ENCODE measurements at places on chromosomes 6 and 20.

DNA sequence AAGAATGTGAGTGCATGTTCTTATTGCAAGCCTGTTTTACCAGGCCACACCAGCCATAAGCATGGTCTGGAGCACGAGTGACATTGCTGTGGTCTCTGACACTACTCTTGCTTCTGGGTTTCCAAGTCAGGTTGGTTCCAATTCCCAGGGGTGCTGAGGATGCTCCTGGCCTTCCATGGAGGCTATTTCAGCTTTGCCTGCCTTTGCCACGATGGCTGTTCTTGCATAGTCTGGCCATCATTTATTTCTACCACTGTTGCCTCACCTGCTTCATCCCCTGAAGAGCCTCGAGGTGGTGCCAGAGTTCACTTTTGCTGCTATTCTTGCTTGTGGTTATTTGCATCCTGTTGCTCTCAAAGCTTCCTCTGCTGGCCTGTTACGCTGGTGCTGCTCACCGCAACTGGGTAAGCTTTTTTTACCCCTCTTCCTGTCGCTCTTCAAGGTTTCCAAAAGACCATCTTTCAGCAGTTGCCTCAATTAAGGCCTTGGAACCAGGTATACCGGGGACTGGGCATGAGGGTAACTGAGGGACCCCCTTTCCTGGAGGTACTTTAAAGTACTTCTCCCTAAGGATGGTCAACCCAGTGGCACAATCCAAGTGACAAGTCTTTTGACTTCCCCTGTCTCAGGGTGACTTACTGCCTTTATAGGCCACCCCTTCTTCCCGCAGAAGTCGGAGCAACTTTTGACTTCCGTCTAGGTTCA is 64.5 kb downstream of the AKAP7 start:
- DNase-seq, result peak; percentile 32

GRCh38 chr20:23270382-23270911 is 80.1 kb upstream of the NXT1 start:
- no peak for DNase-seq

- DNase-seq, result peak; percentile 59
These were observed 12.5 kb downstream of the ITPR3 start for GRCh38 chr6:33633462-33634158.

GRCh38 chr20:32404017-32404416 is 45.9 kb downstream of the ASXL1 start:
- no peak for DNase-seq

DNA sequence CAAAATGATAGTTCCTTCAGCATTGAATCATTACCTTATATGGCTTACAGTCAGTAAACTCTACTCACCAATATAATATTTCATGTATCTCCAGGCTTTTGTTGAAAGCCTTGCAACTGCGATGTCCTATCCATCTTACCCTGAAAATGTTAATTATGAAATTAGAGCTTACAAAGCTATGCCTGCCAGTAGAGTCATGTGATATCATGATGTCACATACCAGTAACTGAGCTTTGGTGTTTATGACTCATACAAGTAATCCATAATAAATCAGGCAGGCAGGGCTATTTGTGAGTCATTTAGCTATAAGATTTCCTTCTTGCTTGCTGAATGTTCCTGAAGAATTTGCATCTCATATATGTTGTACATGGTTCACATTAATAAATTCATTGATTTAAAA is 44.9 kb upstream of the FAM83B start:
- DNase-seq, result no peak

- no peak for DNase-seq
These were observed 16.2 kb upstream of the TGM2 start for GRCh38 chr20:38181207-38181801.

DNA sequence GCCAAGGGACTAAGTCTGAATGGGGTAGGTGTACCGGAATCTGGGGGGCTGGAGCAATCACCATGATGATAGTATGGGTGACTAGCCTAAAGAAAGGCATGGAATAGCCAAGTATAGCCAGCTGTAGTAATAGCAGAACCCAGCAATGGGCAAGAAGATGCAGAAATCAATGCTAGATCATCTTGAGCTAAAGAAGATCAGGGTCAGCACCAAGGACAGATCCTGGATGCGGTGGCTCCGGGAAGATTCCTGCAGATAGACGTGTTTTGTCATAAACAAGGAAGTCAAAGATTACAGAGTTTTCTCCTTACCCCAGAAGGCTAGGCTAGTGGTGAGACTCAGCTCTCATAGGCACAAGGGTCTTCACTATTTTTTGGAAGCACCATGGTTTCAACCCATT is 561.6 kb upstream of the CHD6 start:
- no peak for DNase-seq

GRCh38 chr6:4008324-4009047 is 70.5 kb downstream of the FAM217A start:
- peak; percentile 81 for DNase-seq

GRCh38 chr6:106381223-106381622 is 20.7 kb downstream of the CRYBG1 start:
- no peak for DNase-seq

GRCh38 chr6:5710936-5711335 is 295.8 kb downstream of the NRN1 start:
- DNase-seq, result no peak

DNA sequence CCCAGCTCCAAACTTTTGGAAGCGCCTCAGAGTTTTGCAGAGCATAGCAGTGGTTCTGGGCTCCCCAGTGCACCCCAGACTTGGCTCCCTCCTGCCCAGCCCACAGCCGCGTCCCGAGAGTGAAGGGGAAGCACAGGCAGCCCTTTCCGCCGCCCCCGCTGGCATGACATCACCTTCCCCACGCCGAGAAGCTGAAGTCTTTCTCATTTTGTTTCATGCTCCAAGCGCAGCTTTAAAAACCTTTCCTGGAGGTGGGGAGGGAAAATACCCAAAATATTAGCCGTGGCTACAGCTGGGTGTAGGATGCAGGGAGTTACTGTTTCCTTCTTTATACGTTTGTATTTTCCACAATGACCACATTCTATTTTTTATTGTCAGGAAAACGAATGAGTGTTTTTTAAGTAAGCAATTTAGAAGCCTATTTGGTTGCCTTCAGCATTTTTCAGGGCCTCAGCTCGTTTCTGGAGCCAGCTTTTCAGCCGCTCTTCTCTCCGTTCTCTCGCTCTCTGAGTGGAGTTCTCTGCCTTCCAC is 72.9 kb downstream of the SNX5 start:
- DNase-seq, result peak; percentile 58

- DNase-seq, result no peak
These were observed 959.2 kb downstream of the EPHA7 start for GRCh38 chr6:92460133-92460532.

DNA sequence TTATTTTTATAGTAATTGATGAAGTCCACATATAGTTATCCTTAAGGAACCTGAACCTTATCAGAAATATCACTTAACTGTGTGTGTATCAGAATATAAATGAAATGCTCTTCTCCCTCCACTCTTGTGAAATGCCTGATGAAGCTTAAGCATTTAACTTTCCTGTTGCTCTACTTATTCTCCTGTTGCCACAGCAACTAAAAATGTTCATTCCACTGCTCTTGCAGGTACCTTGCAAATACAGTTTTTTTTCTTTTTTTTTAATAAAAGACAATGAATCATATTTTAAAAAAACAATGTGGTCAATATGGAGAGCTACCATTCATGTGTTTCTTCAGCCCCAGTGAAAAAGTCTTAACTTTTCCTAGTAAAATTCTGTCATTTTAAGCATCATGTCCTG is 210.3 kb downstream of the RFPL4B start:
- no peak for DNase-seq

DNA sequence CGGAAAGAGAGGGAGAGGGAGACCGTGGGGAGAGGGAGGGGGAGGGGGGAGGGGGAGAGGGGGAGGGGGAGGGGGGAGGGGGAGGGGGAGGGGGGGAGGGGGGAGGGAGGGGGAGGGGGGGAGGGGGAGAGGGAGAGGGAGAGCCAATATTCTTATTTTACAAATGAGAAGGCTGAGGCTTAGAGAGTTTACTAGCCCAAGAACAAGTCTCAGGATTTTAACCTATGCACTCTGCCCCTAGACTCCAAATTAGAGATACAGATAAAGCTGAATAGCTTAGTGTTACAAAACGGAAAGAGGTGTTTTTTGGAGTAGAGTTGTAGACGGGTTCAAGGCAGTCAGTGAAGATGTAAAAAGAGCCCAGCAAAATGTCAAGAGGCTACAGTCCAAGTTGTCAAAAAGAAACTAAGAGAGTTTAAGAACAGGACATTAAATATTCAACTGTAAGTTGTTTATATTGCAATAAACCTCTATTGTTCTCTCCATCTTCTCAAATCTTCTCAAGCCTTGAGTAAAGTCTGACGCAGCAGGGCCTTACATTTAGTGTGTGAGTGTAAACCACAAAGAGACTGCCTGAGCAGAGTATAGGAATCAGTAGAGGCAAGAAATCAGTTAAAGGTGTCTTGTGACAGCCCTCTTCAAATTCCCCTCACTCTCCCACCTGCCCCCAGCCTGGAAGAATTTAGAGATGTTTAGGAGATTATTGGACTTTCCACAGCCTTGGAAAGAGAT is 34.9 kb upstream of the AKIRIN2 start:
- DNase-seq, result no peak

- peak; percentile 41 for DNase-seq
These were observed 182.6 kb downstream of the RNGTT start for GRCh38 chr6:88780714-88781389.

DNA sequence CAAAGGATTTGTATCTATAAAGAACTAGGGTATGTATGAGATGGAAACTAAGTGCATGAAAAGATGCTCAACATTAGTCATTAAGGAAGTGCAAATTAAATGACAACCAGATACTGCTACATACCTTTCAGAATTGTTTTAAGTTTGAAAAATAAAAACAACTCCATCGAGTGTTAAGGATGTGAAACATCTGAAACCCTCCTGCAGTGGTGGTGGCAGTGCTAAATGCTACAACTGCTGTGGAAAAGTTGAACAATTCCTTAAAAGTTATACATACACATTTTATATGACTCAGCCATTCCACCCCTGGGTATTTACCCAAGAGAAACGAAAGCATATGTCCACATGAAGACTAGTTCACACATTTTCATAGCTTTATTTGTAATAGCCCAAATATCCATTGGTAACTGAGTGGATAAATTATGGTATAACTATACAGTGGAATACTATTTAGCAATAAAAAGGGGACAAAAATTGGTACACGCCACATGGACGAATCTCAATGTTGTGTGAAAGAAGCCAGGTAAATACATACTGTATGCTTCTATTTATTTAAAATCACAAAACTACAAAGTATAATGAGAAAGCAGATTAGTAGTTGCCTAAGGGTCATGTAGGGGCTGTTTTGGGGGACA is 10.6 kb downstream of the ARMH2 start:
- DNase-seq, result no peak

GRCh38 chr6:55023230-55023629 is 151.1 kb upstream of the HCRTR2 start:
- DNase-seq, result peak; percentile 48

- no peak for DNase-seq
These were observed 99.7 kb downstream of the IRF4 start for GRCh38 chr6:491233-491632.

- no peak for DNase-seq
These were observed 223.4 kb downstream of the SLC24A3 start for GRCh38 chr20:19435821-19436220.

- DNase-seq, result peak; percentile 21
These were observed 91.5 kb upstream of the RREB1 start for GRCh38 chr6:7016226-7016625.

DNA sequence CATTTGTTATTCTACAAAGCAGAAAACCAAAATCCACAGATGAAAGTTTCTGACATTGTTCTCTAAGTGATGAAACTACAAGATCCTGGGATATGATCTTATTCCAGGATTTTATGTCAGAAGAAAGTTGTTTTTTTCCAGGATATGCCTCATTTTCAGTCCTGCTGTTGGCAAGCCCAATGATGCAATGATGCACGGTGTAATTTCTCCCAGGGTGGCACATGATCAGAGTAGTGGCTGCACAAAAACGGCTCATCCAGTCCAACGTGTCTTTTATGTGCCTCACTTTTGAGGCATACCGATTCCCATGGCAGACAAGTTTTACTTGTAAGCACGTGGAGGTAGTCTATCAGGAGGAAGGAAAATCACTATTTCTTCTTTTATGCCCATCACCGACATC is 302.3 kb upstream of the JAG1 start:
- no peak for DNase-seq

- DNase-seq, result no peak
These were observed 31.8 kb upstream of the EMILIN3 start for GRCh38 chr20:41398408-41398807.

DNA sequence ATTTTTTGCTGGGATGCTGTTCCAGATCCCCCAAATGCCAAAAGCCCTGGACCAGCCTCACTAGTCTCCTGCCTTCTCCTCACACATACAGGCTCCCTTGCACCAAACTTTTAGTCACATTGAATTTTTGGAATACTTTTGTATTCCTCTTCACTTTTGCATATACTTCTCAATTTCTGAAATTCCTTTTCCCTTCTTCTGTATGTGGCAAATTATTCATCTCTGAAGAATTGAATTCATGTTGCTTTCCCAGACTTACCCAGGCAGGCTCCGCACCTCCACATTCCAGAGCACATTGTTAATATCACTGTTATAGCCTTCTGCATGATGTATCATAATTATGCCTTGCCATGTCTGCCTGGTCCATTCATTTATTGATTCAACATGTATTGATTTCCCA is 255.3 kb upstream of the POU3F2 start:
- DNase-seq, result no peak

DNA sequence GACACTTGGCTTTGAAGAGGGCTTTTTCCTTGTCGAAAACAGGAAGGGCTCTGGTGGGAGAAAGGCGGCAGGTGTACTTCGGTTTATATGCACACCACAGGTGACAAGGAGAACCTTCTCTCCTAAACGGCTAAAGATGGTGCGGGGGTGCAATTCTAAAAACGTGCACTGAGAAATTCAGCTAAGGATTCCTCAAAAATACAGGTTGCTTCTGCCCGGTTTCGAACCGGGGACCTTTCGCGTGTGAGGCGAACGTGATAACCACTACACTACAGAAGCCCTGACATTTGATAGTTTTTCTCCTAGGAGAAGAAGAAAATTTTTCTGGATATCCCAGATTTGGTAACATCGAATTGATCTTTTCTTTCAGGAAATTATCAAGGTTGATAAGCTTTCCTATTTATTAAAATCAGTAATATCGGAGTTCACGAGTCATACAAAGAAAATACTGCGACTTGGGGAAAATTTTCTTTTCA is 32.0 kb downstream of the POM121L2 start:
- DNase-seq, result no peak

DNA sequence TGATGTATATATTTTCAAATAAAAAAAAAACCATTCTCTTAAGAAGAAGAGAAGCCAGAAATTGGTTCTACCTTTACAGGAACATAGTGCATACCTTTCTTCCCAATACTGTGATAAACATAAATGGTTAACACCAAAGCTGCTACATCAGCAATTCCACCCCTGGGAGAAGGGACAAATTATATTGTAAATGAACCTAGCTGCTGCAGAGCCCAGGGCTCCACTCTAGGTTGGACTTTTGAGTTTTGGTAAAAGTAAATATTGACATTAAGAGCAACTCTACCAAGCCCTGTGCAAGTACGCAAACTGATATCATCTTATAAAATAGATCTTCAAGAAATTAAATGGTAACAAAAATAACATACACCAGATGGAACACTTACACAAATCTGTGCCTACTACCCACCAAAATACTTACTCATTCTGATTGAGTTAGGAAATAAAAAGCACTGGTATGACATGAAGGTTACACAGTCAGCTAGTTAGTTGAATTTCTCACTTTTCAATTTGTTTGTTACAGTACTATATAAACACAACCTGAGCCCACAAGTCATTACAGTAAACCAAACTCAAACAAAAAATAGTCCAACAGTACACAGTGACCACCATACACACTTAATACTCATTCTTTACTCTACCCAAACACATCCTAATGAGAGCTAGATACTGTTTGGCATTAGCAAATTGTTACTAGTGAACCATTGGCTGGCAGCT is 223.3 kb upstream of the HEY2 start:
- DNase-seq, result no peak

Data from CD14-positive monocyte (primary cell).